ENCODE measurements at places on chromosomes 13 and 19. TPM values are rescaled to one million over a fixed set of nuclear protein-coding genes. Genes with fewer than 3 reads are reported as not detected.

The KCNC3 gene
- total RNA-seq: 0.51 TPM

The IFNL1 gene
- total RNA-seq: not detected

The POU4F1 gene
- total RNA-seq: not detected

The IZUMO2 gene
- not detected for total RNA-seq

The EXOC3L2 gene
- 1.7 TPM for total RNA-seq

The DACH1 gene
- total RNA-seq: 2.9 TPM

The NLRP7 gene
- total RNA-seq: not detected

The PRR19 gene
- 0.84 TPM for total RNA-seq

The NLRP8 gene
- total RNA-seq: not detected
